ENCODE measurements at places on chromosomes 2 and 18.

- H3K27ac ChIP-seq: no peak overlapping the region
- H3K4me3 ChIP-seq: no peak overlapping the region
- no peaks in the 10 kb centered on the region for H3K4me1 ChIP-seq
- DNase-seq: no peak
- no peaks in the 10 kb centered on the region for H3K27me3 ChIP-seq
Observed at GRCh38 chr18:25230658-25231326, 121.2 kb downstream of the ZNF521 start.

DNA sequence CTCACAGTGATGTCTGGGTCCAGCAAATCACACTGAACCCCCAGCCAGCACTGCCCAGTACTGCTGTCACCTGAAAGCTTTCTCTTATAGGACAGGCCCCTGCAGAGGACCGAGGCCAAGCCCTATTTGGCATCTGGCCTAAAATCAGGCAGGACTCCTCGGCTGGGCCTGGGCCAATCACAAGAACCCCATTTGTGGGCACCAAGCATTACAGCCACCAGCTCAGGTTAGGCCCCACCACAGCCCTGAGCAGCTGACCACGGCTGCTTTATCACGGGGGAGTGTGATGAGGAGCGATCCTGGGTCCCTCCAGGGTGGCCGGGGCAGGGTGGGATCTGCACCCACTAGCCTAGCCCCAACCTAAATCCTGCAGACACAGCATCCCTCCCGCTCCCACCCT is 8.2 kb downstream of the BIN1 start:
- no peaks in the 10 kb centered on the region for H3K27me3 ChIP-seq
- no peaks in the 10 kb centered on the region for H3K36me3 ChIP-seq
- H3K27ac ChIP-seq: no peak overlapping the region
- no peak overlapping the region for H3K4me3 ChIP-seq

DNA sequence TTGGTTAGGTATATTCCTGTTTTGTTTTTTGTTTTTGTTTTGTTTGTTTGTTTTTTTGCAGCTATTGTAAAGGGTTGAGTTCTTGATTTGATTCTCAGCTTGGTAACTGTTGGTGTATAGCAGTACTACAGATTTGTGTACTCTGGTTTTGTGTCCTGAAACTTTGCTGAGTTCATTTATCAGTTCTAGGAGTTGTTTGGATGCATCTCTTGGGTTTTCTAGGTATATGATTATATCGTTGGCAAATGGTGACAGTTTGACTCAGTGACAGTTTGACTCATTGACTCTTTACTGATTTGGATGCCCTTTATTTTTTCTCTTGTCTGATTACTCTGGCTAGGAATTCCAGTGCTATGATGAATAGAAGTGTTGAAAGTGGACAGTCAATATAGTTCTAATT is 53.7 kb downstream of the APLF start:
- no peaks in the 10 kb centered on the region for H3K4me1 ChIP-seq
- H3K36me3 ChIP-seq: no peaks in the 10 kb centered on the region
- no peak for DNase-seq

- H3K4me1 ChIP-seq: no peaks in the 10 kb centered on the region
- no peak for DNase-seq
- H3K36me3 ChIP-seq: no peaks in the 10 kb centered on the region
- H3K4me3 ChIP-seq: no peak overlapping the region
- H3K27ac ChIP-seq: no peak overlapping the region
- peaks cover 1% of the 10 kb centered on the region for H3K27me3 ChIP-seq
Observed at GRCh38 chr2:156219491-156220100, 112.9 kb downstream of the NR4A2 start.

DNA sequence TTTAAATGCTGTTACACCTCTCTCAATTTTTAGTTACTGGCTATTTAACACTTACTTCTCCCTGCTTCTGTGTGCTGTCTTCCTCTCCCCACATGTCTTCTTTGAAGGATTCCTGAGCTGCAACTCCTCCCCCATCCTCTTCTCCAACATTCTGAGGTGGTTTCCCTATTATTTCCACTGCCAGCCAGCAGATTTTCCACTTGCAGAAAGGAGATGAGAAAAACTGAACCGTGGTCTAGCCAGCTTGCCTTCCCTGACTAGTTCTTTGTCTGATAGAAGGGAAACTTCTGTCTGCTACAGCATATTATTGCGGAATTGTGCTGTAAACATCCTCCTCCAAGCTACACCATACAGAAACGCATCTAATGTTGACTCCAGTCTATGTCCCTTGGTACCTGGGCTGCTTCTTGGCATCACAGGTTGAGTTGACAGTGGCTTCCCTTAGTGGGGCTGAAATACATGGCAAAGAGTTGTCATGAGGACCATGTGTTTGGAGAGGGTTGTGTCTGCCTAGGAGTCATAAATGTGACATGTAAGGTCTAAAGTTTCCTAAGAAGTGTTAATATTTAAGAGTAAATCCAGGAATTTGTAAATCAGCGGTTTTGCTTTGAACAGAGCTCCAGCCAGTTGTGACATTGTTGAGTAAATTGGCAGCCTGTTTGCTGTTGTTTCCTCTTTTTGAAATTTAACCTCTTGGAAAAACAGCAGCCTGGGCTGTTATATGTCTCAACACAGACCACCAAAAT is 68.3 kb upstream of the RND3 start:
- no peak overlapping the region for H3K27ac ChIP-seq
- H3K4me1 ChIP-seq: no peaks in the 10 kb centered on the region
- no peaks in the 10 kb centered on the region for H3K27me3 ChIP-seq
- H3K36me3 ChIP-seq: no peaks in the 10 kb centered on the region
- no peak for DNase-seq
- H3K4me3 ChIP-seq: no peak overlapping the region

GRCh38 chr2:13481201-13481600 is 764.5 kb downstream of the TRIB2 start:
- H3K4me1 ChIP-seq: no peaks in the 10 kb centered on the region
- no peak overlapping the region for H3K27ac ChIP-seq
- H3K27me3 ChIP-seq: no peaks in the 10 kb centered on the region
- H3K4me3 ChIP-seq: no peak overlapping the region
- DNase-seq: no peak

DNA sequence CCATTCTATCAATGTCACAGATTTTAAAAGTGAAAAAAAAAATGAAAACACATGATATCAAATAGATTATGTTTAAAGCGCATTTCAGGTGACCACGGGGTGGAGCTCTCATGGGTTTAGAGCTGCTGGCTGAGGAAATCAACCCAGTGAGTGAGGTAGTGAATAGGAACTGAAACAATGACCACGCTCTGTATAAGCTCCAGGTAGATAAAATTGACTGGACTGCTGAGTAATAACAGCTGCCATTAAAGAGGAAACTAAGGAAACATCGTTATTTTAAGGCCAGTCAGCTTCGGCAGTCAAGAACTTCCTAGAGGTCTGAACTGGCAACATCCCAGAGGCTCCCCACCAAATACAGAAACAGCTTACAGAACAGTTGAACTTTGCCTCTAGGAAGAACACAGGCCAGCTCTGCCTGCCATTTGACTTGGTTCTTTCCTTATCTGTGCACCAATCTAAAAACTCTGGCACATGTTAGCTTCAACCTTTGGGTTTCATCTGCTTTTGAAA is 185.9 kb downstream of the PDE1A start:
- no peaks in the 10 kb centered on the region for H3K36me3 ChIP-seq
- H3K27ac ChIP-seq: no peak overlapping the region
- H3K4me3 ChIP-seq: no peak overlapping the region
- DNase-seq: no peak

- no peaks in the 10 kb centered on the region for H3K36me3 ChIP-seq
- no peak overlapping the region for H3K4me3 ChIP-seq
- no peaks in the 10 kb centered on the region for H3K4me1 ChIP-seq
- no peaks in the 10 kb centered on the region for H3K27me3 ChIP-seq
- no peak overlapping the region for H3K27ac ChIP-seq
Observed at GRCh38 chr18:46224181-46224775, 120.1 kb downstream of the HAUS1 start.

GRCh38 chr2:67712484-67712883 is 315.4 kb downstream of the ETAA1 start:
- H3K4me3 ChIP-seq: no peak overlapping the region
- no peak for DNase-seq
- H3K27me3 ChIP-seq: no peaks in the 10 kb centered on the region
- no peaks in the 10 kb centered on the region for H3K4me1 ChIP-seq

DNA sequence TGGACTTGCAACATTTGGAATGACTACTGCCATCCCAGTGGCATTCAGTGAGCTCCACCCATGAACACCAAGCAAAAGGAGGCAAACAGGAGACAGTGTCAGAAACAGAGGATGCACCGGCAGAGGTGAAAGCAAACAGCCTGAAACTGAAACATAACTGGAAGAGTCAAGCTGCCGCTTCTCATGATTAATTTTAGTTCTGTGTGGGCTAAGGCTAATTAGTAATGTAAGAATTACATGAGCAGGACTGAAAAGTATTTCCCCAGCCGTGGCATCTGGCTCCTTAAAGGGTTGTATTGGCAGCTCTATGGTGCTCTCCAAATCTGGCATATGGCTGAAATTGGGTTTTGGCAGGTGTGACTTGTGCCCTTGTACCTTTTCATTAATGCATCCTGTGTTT is 1108.1 kb downstream of the TSN start:
- no peak overlapping the region for H3K4me3 ChIP-seq
- H3K36me3 ChIP-seq: no peaks in the 10 kb centered on the region

- H3K4me3 ChIP-seq: no peak overlapping the region
- DNase-seq: no peak
- H3K4me1 ChIP-seq: no peaks in the 10 kb centered on the region
- no peaks in the 10 kb centered on the region for H3K36me3 ChIP-seq
Observed at GRCh38 chr2:219718066-219718465, 90.6 kb downstream of the SLC4A3 start.

- no peaks in the 10 kb centered on the region for H3K36me3 ChIP-seq
- no peaks in the 10 kb centered on the region for H3K27me3 ChIP-seq
- no peaks in the 10 kb centered on the region for H3K4me1 ChIP-seq
- H3K4me3 ChIP-seq: no peak overlapping the region
- H3K27ac ChIP-seq: no peak overlapping the region
Observed at GRCh38 chr2:237260039-237260620, 153.8 kb downstream of the COL6A3 start.

- H3K4me1 ChIP-seq: peaks cover 5% of the 10 kb centered on the region
- no peak overlapping the region for H3K27ac ChIP-seq
- no peaks in the 10 kb centered on the region for H3K36me3 ChIP-seq
- peaks cover 2% of the 10 kb centered on the region for H3K27me3 ChIP-seq
Observed at GRCh38 chr2:67891642-67892041, 171.2 kb downstream of the C1D start.

- H3K36me3 ChIP-seq: no peaks in the 10 kb centered on the region
- H3K27ac ChIP-seq: no peak within 1 kb of the TSS
- no peaks in the 10 kb centered on the region for H3K4me1 ChIP-seq
- H3K4me3 ChIP-seq: no peak within 1 kb of the TSS
- DNase-seq: no peak
Observed at GRCh38 chr18:31162825-31163435, at the start of gene DSC1. DSC1 (minus strand) TSS chr18:31162856; CDS start chr18:31162594, 262 bp downstream.

DNA sequence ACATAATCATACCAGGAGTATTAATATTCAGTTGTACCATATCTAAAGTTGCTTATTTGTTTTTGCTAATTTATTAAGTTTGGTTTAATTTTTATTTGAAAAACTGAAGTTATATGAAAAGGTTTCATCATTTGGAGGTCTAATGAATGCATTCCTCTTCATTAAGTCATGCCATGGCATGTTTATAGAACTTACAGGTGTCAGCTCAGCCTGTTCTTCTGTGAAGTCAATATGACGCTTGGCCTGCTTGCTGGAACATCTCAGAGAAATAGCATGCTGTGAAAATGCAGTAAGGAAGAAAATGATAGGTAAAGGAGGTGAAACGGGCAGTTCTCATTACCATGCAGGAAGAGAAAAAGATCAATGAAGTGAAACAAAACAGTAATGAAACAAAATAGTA is 58.2 kb downstream of the RAPH1 start:
- H3K27ac ChIP-seq: no peak overlapping the region
- H3K27me3 ChIP-seq: no peaks in the 10 kb centered on the region
- no peak overlapping the region for H3K4me3 ChIP-seq
- H3K36me3 ChIP-seq: peaks cover 4% of the 10 kb centered on the region
- no peaks in the 10 kb centered on the region for H3K4me1 ChIP-seq

DNA sequence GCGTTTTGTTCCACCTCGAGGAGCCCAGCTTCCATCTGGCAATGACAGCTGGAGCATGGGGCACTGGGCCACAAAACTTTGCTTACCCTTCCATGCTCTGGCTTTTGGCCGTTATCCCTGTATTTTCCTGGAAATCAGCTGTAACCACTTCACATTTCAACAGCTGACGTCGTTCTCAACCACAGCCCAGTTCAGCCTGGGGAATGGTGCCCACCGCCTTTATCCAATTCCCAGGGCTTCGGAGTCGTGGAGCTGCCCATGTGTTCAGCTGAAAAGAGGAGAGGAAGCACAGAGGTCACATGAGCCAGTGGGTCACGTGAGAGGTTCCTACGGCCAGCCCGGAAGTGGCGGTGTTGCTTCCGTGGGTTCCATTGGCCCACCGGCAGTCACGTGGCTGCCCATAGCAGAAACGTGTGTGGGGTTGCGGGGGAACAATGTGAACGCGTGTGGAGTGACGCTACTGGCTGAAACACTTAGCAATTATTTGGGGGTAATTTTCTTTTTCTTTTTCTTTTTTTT is 16.7 kb upstream of the EDAR start:
- no peaks in the 10 kb centered on the region for H3K4me1 ChIP-seq
- DNase-seq: no peak
- H3K27me3 ChIP-seq: no peaks in the 10 kb centered on the region
- H3K4me3 ChIP-seq: no peak overlapping the region
- no peaks in the 10 kb centered on the region for H3K36me3 ChIP-seq

- no peak overlapping the region for H3K4me3 ChIP-seq
- no peaks in the 10 kb centered on the region for H3K27me3 ChIP-seq
- no peaks in the 10 kb centered on the region for H3K4me1 ChIP-seq
Observed at GRCh38 chr18:55317324-55317723, 270.7 kb downstream of the TCF4 start.

DNA sequence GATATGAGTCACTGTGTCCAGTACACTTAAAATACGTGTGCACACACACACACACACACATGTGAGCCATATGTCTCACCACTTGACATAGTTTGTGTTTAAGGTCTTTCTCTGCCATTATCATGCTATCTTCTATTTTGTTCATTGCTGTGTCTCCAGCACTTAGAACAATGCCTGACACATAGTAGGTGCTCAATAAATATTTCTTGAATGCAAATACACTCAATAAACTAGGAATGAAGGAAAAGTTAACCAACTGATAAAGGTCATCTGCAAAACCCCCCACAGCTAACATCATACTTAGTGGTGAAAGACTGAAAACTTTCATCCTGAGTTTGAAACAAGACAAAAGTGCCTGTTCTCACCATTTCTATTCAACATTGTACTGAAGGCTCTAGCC is 4.4 kb downstream of the MOCOS start:
- peaks cover 7% of the 10 kb centered on the region for H3K27me3 ChIP-seq
- H3K36me3 ChIP-seq: no peaks in the 10 kb centered on the region
- DNase-seq: no peak
- H3K4me3 ChIP-seq: no peak overlapping the region
- no peak overlapping the region for H3K27ac ChIP-seq
- peaks cover 4% of the 10 kb centered on the region for H3K4me1 ChIP-seq

Data from H1 (cell line).